SK-N-DZ (cell line): ENCODE measurements at places on chromosomes 5 and 9.

GRCh38 chr5:102760815-102761214 is 5.7 kb downstream of the PAM start:
- peak; percentile 57 for DNase-seq

- no peak for DNase-seq
Observed at GRCh38 chr5:36719282-36719681, 112.9 kb downstream of the SLC1A3 start.

- no peak for DNase-seq
Observed at GRCh38 chr9:78898234-78898633, 601.3 kb downstream of the PSAT1 start.

DNA sequence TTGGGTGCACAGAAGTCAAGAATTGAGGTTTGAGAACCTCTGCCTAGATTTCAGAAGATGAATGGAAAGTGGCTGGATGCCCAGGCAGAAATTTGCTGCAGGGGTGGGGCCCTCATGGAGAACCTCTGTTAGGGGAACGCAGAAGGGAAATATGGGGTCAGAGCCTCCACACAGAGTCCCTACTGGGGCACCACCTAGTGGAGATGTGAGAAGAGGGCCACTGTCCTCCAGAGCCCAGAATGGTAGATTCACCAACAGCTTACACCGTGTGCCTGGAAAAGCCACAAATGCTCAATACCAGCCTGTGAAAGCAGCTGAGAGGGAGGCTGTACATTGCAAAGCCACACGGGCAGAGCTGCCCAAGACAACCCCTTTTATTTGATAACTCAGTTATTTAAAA is 383.5 kb downstream of the TLE4 start:
- DNase-seq, result no peak

DNA sequence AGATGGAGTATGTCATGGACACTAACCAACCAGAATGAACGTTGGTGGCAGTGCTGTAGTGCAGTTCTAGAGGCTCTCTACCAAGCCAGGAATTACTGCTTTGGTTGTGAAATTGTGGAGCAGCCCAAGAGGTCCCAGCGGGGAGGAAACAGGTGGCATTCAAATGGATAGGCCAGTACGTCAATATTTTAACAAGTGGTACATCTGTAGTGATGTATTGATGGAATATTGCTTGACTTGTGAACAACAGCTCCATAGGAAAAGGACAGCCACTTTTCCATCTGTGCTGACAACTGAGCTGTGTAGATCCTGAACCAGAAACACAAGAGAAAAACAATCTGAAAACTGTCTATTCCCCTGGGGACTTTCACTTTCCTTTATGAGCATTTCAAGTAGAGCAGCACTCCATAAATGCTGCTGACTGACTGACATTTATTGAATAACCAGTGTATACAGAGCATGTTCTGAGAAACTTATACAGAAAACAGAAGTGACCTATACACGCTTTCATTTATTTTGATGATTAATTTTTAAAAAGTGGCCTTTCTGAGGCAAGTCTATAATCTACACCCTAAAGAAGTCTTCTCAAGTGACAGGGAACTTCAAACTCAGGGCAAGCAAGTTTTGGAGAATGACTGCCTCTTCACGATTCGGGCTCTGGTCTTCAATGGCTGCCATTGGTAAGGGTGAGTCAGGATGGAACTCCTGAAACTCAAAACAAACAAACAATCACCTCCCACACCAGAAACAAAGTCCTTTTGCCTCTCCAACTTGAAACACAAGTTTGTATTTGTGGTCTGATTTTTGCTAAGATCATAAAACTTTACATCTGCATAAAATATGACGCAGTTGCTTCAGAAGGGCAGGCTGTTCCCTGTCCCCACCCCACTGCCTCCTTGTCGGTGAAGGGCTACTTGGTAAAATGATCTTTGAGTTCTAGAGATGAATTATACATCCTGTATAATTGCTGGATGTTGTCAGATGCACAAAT is 362.4 kb downstream of the NDUFS4 start:
- DNase-seq, result no peak

DNA sequence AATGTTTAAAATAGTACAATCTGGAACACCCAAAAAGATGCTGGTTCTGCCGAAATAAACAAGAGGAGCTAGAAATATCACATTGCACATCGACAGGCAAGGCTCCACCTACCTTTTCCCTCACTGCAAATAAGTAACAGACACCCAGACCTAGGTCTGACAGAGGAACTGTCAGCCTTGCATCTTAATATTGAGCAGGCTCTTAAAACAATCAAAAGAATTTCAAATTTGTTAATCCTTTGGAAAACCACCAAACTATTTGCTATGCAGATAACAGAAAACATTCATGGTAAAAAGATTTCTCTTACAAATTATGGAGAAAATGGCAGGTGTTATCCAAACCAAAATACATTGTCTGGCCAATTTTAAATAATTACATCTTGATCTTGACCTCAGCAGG is 71.3 kb downstream of the FRMD3 start:
- DNase-seq, result no peak

- DNase-seq, result no peak
Observed at GRCh38 chr9:81879501-81879916, 48.7 kb upstream of the SPATA31D4 start.

DNA sequence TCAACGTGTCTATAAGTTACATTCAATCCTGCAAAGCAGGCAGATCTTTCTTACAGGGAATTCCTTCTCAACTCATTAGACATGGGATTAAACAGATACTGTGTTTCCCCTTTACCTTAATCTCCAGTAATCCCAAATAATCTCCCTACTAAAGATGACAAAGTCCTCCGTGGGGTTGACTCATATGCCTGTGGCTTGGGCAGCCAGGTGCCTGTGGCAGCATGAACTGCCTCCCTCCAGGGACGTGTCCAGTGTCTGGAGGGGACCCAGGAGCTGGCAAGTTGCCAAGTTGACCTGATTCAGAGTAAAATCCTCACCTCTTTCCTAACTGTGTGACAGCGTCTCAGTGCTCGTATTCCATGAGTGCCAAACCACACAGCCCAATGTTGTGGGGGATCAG is 94.6 kb upstream of the PTCH1 start:
- no peak for DNase-seq
